ENCODE measurements at places on chromosomes 1 and 21. TPM values are rescaled to one million over a fixed set of nuclear protein-coding genes. Genes with fewer than 3 reads are reported as not detected.

Gene C1orf105
- total RNA-seq: not detected

Gene RGS16
- 0.28 TPM for total RNA-seq

Gene IL6R
- 6.1 TPM for total RNA-seq

Gene ALX3
- total RNA-seq: not detected

Gene UBIAD1
- total RNA-seq: 6.3 TPM
